CD4-positive, alpha-beta T cell treated with Interleukin-21 for 1 hour (primary cell): ENCODE measurements at places on chromosomes 13 and 19.

DNA sequence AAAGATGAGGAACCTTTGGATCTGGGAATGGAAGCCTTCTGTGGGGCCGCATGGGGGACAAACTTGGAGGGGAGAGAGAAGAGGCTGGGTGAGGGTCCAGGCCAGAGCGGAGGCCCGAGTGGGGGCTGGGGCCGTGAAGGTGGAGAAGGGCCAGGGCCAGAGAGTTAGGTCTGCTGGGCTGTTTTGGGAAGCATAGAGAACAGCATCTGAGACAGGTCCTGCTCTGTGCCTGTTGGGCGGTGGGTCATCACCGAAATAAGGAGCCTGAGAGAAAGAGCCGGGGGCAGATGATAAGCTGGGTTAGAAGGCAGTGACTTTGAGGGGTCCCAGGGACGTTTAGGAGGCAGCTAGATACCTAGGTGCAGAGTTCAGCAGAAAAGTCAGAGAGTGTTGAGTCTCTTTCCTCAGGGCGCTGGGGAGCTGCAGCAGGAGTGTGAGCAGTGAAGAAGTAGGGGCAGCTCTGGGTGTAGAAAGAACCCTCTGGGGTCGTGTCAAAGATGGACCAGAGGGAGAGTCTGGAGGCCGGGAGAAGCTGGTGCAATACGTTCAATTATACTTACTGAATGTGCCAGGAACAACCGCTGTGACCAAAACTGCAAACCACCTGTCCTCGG lies 2.7 kb downstream of the SPACA6 start:
- no peak for DNase-seq

- no peak for DNase-seq
These were observed 104.4 kb downstream of the DOCK9 start for GRCh38 chr13:98873377-98874028.

DNA sequence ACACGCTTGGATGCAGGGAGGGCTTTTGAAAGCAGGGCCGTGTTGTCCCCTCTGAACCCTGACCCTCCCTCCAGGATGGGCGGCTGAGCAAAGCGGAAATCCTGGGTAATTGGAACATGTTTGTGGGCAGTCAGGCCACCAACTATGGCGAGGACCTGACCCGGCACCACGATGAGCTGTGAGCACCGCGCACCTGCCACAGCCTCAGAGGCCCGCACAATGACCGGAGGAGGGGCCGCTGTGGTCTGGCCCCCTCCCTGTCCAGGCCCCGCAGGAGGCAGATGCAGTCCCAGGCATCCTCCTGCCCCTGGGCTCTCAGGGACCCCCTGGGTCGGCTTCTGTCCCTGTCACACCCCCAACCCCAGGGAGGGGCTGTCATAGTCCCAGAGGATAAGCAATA lies 15.2 kb downstream of the RCN3 start:
- no peak for DNase-seq

- DNase-seq: no peak
These were observed 389.3 kb upstream of the PCDH9 start for GRCh38 chr13:67619351-67619994.

DNA sequence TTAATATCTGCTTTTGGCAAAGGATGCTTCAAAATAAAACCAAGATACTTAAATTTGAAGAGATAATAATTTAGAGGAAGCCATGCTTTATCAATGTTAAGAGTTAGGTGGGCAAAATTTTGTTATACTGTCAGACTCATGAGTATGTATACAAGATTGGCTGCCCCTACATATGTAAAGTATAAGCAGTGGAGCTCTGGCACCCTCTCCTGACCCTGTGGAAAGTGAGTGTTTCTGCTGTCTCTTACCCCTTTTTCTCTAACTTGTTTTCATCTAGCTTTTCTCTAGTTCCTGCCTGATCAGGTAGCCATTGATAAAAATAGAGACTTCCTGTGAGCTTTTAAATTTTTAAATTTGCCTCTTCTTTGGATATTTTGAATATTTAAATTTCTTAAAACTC lies 710.9 kb upstream of the SPRY2 start:
- DNase-seq: no peak

DNA sequence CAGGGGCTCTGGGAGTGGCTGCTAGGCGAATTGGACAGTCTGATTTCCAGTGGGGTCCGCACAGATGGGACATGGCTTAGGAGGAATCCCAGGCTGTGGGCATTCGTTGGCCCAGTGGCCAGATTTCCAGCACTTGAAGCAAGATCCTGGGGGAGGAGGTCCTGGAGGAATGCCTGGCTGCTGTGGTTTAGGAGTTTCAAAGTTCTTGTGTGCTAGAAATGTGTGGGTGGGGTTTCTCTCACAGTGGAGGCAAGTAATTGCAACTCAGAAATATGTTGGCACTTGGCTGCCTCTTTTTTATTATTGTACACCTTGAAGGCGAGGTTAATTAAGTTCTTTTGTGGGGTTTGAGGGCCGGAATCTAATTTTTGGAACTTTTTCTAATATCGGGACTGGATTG lies 17.1 kb downstream of the IGFL3 start:
- DNase-seq: no peak

DNA sequence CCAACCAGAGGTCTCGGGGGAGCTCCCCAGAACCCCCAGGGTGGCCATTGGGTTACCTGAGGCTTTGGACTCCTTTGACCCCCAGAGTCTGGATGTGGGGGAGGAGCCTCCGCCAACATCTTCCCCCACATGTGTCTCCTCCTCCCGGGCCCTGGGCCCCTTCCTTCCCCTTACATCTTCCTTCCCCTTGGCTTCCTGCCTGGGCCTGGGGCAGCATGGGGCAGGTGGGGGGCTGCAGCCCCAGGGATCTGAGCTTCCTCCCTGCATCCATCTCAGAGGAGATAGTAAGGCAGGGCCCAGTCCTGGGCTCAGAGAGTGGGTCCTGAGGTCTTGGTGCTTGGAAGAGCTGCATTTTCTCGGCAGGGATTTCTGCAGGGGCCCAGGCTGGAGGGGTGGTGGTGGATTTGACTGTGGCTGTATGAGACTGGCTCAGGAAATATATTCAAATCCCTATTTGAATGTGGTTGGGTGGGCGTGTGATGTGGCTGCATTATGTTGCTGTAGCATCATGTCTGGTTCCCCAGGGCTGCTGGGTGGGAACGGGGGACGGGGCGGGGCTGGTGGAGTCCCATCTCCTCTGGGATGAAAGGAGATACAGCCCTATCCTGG lies 919 bp downstream of the VAV1 start:
- peak; percentile 64 for DNase-seq

DNA sequence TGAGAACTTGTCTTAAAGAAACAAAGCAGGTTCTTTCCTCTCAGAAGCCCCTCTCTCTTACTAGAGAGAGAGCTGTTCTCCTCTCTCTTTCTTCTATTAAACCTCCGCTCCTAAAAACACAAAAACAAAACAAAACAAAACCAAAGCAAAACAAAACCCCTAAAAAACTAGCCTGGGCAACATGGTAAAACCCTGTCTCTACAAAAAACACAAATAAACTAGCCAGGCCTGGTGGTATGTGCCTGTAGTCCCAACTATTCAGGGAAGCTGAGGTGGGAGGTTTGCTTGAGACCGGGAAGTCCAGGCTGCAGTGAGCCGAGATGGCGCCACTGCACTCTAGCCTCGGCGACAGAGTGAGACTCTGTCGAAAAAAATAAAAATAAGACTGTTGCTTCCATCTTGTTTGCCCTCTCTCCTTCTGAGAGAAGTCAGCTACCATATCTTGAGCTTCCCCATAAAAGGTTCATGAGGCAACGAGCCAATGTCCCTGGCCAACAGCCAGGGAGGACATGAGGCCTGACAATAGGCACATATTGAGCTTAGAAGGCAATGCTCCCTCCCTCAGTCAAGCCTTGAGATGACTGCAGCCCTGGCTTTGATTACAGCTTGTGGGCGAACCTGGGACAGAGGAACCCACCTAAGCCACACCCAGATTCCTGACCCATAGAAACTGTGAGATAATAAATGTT lies 17.5 kb upstream of the FLT3 start:
- no peak for DNase-seq

GRCh38 chr19:38845374-38846024 lies 4.3 kb downstream of the HNRNPL start:
- no peak for DNase-seq

DNA sequence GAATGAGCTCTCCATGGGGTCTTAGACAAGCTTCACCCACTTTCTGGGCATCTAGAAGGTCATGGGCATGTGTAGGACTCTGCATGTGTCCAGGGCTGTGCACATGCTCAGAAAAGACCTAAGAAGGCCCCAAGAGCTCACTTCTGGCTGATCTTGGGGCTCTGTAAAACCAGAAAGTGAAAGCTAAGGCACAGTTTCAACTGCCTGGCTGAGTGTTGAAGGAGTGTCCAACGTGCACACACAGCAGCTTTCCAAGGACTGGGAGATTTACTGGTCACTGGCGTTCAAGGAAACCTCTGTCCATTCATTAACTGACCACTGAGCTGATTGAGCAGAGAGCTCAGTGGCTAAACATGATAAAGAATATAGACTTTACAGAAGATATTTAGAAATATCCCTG lies 137.9 kb downstream of the KATNAL1 start:
- no peak for DNase-seq

GRCh38 chr13:20489185-20489820 lies 36.4 kb downstream of the CRYL1 start:
- peak; percentile 60 for DNase-seq

DNA sequence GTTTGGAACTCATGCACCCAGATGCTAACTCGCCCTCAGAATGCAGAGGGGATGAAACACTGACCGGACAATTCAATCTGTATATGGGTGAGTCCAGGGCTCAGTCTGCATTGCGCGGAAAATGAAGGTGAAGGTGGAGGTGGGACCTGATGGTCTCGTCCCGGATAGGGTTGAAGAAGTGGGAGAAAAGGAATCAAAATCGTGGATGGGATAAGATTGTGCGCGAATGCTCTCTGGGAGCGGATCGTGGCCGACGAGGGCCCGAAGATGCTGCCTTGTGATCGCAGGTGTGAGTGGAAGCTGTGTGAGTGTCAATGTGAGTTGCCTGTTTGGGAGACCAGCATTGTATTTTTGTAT lies 594 bp upstream of the ZNF850 start:
- no peak for DNase-seq

- DNase-seq: no peak
These were observed 24.7 kb downstream of the GPR42 start for GRCh38 chr19:35395382-35396199.

DNA sequence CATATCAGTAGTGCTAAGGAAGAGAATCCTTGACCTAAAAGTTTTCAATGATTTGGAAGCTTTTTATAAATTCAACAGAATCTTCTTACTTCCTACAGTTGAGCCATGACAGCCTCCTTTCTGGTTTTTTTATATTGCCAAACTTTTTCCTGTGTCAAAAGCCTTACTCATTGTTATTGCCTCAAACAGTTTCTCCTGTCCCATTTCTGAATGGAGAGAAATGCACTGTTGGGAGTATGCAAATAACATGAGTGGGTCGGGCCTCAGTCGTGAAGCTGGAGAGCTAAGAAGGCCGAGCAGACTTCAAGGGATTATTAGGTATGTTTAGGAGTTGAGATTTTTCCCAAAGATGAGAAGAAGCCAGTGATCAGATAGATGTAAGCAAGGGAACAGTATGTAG lies 766.4 kb upstream of the KLHL1 start:
- DNase-seq: no peak

DNA sequence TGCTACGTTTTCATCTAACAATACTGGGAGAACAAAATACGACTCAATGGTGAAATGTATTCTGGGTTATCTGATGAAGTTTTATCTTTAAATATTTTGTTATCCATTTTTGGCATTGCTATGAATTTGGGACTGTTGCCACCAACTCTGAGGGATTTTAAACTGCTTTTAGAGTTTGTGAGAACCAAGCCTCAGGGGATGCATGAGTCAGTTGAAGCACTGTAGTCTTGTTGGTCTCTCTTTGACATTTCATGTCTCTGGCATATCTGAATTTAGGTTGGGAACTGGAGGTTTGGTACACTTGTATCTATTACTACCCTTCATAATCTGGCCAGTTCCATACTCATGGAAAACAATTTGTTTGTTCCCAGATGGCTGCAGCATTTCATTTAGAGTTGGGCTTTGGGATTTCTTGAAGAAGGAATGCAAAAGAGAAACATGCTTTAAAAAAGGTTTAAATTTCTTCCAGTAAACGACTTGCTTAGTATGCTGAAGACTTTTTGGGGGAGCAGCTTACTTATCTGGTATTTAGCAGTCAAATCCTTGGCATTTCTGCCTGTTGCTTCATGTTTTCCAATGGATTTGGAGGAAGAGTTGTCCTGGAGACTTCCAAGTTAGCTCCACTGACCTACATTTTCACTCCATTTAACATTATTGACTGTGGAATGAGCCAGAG lies 28.9 kb downstream of the ARHGEF7 start:
- no peak for DNase-seq

DNA sequence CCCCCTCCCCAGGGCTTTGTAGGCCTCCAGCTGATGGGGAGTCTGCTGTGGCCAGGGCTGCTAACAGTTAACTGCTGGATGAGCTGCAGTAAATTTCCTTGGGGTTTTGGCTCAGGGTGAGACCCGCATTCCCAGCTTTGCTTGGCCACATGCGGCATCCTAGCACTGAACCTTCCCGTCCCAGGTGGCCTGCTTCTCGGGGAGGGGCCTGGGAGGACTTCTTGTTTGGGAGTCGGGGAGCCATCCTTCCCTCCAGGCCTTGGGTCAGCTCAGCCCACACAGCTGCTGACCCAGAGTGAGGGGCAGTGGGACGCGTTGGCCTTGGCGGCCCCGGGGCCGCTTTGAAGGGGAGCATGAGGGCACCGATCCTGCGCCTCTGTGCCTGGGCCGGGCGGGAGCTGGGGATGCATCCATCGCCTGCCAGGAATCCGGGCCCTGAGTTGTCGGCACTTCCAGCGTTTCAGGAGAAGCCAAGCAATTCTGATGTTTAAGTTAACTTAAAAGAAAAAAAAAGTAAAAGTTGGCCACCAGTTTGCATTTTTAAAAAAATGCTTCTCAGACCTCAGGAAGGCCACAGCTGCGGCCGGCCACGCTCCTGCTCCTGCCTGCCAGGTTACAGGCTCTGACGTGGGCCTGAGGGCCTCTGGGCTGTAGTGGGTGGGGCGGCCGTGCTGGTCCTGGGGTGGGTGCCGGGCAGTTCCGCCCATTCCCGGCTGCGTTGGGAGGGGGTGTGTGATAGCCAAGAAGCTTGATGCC lies 27.7 kb downstream of the CRTC1 start:
- no peak for DNase-seq

GRCh38 chr13:48961379-48961778 lies 14.3 kb upstream of the FNDC3A start:
- no peak for DNase-seq

GRCh38 chr13:106173346-106173745 lies 362.1 kb downstream of the EFNB2 start:
- DNase-seq: no peak

- no peak for DNase-seq
These were observed 225.0 kb downstream of the TBC1D4 start for GRCh38 chr13:75256922-75257321.

GRCh38 chr13:49444524-49445395 lies 686 bp downstream of the SETDB2 start:
- DNase-seq: peak; percentile 68
